ENCODE measurements at places on chromosomes 16 and 17.

DNA sequence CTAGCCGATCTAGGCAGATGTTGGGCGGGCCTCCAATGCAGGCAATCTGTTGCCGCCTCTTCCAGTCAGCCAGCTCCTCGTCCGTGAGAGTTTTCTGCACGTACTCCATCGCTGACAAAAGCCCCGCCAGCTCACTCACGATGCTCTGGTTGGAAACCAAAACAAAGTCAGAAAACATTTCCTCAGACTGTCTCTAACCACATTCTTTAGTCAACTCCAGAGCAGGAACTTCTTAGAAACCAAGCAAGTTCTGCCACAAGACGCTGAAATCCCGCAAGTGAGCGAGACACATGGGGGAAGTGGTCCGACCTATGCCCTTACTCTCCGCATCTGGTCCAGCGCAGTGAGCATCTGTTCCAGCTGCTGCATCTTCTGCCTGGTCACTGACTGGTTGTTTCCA, 49.1 kb downstream of the STAT5A start:
- no peak for DNase-seq

GRCh38 chr17:52110923-52111581, 47.5 kb downstream of the CA10 start:
- DNase-seq = no peak

DNA sequence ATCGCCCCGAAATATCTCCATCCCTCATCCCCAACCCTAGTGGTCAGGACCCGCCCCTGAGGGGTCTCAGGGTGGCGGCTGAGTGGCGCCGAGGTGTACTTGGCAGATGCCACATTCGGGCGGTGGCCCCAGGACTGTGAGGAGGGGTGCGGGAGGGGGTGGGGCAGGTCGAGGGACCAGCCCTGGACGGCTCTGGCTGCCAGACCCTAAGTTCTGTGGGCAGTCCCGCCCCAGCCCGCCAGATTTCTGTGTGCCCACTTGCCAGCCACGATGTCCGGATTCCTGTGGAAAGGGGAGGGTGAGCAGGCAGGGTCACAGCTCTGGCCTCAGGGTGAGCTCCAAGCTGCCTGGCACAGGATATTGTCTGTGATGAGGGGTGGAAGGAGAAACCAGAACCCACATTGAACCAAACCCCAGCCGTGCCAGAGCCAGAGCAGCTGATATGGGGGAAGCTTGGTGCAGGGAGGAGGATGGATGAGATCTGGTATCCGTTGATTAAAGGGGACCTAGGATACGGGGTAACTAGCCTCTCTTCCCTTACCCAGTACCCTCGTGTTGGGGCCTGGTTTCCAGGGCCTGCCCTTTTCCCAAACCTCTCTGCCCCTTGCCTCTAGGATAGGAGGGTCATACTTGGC, 1.1 kb upstream of the CHAD start:
- no peak for DNase-seq

GRCh38 chr17:16969931-16970906, 1.7 kb downstream of the TNFRSF13B start:
- no peak for DNase-seq
